Glutamatergic neuron (in vitro differentiated cells): ENCODE measurements at places on chromosomes 4 and X. TPM values are rescaled to one million over a fixed set of nuclear protein-coding genes. Genes with fewer than 3 reads are reported as not detected.

DNA sequence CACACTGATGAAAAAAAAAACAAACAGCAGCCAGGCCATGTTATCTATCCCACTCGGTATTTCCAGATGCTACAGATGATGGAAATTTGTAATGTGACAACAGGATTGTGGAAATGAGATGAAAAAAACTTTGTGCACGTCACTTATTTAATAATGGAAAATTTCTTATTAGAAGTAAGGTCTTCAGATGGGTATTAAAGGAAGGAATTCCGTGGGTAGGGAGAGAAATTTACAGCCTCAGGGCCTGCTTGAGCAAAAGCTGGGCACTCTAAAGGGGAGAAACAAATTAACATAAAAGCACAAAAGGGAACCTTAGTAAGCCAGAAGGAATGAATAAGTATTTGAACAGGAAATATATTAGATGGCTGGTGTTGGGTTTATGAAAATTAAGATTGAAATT, 4.2 kb upstream of the PKD2 start:
- H3K4me1 ChIP-seq = no peaks in the 10 kb centered on the region
- no peak for DNase-seq
- H3K27me3 ChIP-seq = peaks cover 5% of the 10 kb centered on the region
- no peak overlapping the region for H3K27ac ChIP-seq

GRCh38 chr4:72031868-72032608, at the start of gene NPFFR2:
Gene NPFFR2, plus strand, starts transcription at chr4:72032000. Its CDS starts 96,592 bp downstream, at chr4:72128592.
- no peaks in the 10 kb centered on the region for H3K27me3 ChIP-seq
- H3K4me3 ChIP-seq = peak within 1 kb of the TSS; percentile 58
- peak; percentile 40 for DNase-seq
- no peaks in the 10 kb centered on the region for H3K36me3 ChIP-seq
- no peaks in the 10 kb centered on the region for H3K4me1 ChIP-seq
- H3K27ac ChIP-seq = no peak within 1 kb of the TSS

DNA sequence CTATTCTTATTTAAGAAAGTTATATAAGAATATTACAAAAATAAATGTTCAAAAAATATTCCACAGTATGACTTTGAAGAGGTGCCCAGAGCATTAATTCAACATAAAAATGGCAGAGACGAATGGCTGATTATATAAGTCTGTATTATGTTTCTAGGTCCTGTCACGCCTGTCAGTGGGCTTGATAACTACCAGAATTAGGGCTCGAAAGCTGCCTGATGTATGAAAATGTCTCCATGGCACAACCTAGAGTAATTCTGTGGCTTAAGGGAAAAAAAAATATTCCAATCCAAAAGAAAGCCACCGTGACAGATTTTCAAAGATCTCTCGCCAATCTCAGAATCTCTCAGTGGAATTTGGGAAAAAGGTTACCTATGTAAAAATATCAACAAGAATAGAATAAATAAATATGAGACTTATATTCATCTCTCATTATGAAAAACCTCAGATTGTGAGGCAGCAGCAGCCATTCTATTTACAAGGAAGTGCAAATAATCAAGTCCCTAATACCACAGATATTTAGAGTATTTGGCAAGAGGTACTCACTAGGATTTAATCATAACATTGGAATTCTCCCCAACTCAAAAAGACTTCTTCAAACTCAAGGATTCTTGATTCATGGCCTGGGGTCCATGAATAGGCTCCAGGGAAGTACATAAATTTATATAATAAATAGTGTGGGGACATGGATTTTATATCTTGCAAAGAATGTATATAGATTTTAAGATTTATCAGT, 489.1 kb upstream of the INTU start:
- no peaks in the 10 kb centered on the region for H3K36me3 ChIP-seq
- H3K4me3 ChIP-seq = no peak overlapping the region
- no peak overlapping the region for H3K27ac ChIP-seq
- H3K27me3 ChIP-seq = no peaks in the 10 kb centered on the region
- H3K4me1 ChIP-seq = peaks cover 11% of the 10 kb centered on the region
- no peak for DNase-seq

DNA sequence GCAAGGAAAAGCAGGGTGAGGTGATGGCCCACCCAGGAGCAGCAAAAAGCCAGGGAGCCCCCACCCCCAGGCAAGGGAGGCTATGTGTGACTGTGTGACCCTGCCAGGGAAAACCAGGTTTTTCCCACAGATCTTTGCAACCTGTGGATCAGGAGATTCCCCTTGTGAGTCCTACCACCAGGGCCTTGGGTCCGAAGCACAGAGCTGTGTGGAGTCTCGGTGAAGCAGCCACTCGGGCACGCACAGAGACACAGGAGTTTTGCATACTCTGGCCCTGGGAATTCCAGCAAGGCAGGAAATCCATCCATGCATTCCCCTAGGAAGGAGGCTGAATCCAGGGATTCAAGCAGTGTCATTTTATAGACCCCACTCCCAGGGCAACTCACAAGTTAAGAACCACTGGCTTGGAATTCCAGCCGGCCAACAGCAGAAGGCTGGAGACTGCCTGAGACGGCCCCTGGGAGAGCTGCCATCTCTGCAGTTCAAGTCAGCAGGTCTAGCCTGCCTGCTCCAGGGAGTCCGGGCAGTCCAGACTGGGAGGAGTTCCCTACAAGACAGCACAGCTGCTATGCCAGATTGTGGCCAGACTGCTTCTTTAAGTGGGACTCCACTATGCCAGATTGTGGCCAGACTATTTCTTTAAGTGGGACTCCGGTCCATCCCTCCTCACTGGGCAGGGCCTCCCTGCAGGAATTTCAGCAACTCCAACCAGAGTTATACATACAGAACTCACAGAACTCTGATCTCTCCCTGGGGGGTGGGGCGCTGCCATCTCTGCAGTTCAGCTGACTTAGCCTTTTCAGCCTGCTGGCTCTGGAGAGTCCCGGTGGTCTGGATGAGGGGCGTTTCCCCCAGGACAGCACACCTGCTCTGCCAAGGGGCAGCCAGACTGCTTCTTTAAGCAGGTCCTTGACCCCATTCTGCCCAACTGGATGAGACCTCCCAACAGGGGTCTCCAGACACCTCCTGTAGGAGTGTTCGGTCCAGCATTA, 85.1 kb upstream of the ADAD1 start:
- H3K27ac ChIP-seq = peak overlapping the region; percentile 57
- peaks cover 8% of the 10 kb centered on the region for H3K4me1 ChIP-seq

DNA sequence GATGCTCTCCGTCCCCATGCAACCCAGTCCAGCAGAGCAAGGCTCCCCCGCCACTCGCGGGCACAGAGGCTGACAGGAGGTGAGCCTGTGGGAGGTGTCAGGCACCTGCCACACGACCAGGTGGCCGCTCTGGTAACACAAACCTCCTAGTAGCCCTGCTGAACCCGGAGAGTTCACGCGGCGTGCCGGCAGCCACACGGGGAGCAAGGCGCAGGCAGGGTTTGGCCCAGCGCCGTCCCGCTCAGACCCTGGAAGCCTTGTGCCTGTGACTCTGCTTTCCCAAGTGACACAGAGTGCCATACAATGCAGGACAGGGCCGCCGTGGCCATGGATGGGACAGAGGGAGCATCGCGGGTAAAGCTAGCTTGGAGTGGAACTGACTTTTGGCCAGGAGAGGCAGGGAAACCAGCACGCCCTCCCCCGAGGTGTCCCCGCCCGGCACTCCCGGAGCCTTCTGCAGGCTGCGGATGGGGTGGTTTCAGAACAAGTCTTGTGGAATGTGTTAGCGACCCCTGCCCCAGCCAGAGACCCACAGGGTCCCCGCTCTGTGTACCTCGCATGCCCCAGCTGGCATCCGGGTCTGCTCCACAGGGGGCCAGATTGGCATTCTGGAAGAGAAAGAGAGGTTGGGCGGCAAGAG, 44.7 kb upstream of the AFAP1 start:
- no peak overlapping the region for H3K27ac ChIP-seq
- DNase-seq = no peak
- no peak overlapping the region for H3K4me3 ChIP-seq
- H3K27me3 ChIP-seq = peaks cover 4% of the 10 kb centered on the region

- H3K27me3 ChIP-seq = peaks cover 2% of the 10 kb centered on the region
- H3K4me3 ChIP-seq = peak within 1 kb of the TSS; percentile 95
- H3K4me1 ChIP-seq = peaks cover 2% of the 10 kb centered on the region
- no peaks in the 10 kb centered on the region for H3K36me3 ChIP-seq
- DNase-seq = peak; percentile 87
Measured at GRCh38 chr4:102344954-102345794, at the start of gene SLC39A8. Gene SLC39A8, minus strand, starts transcription at chr4:102345482. Its CDS starts 820 bp downstream, at chr4:102344662.

DNA sequence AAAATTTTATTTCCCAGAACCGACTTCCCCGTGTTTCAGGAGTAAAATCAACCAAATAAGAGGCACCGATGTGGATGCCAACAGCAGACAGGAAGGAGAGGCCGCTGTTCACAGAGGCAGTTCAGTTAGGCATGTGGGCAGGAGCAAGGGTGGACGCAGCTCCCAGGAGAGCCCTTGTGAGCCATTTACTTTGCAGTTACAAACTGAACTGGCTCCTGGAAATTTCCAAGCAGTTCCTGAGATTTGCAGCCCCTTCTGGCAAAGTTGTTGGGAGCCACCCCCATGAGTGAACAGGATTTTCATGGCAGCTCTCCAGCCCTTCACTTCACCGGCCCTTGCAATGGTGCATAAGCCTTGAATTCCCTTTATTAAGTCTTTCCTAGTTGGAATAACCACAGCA, 189.1 kb downstream of the AFAP1 start:
- H3K27me3 ChIP-seq = peaks cover 30% of the 10 kb centered on the region
- DNase-seq = no peak
- H3K4me3 ChIP-seq = no peak overlapping the region
- no peak overlapping the region for H3K27ac ChIP-seq
- H3K4me1 ChIP-seq = peaks cover 8% of the 10 kb centered on the region

DNA sequence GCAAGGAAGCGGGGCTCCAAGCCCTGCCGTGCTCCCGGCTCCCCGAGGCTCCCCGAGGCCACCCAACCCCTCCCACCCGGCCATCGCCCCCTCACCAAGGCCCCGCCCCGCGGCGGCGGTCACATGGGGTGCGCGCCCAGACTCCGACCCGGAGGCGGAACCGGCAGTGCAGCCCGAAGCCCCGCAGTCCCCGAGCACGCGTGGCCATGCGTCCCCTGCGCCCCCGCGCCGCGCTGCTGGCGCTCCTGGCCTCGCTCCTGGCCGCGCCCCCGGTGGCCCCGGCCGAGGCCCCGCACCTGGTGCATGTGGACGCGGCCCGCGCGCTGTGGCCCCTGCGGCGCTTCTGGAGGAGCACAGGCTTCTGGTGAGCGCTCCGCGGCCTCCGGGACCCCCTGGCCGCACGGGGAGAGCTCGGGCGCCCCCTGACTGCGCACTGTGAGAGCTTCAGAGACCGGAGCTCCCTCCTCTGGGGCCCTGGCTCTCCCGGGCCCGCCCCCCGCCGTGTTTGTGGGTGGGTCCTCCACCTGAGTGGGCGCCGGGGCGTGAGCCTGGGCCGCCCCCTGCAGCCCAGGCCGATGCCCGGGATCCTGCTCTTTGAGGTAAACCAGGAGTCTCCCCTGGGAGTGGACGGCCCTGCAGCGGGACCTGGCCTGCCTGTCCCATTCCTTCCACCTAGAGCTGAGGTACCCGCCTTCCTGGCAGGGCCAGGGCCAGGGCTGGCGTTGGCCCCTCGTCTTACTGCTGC, at the start of gene IDUA:
Gene IDUA (plus strand): TSS at position 166 of the 745 bp plus-strand sequence. CDS start 41 bp downstream, at position 207.
- peaks cover 5% of the 10 kb centered on the region for H3K27me3 ChIP-seq
- DNase-seq = peak; percentile 76
- H3K36me3 ChIP-seq = no peaks in the 10 kb centered on the region
- peak within 1 kb of the TSS; percentile 48 for H3K27ac ChIP-seq
- peaks cover 20% of the 10 kb centered on the region for H3K4me1 ChIP-seq

GRCh38 chr4:42641656-42642055, 15.2 kb downstream of the ATP8A1 start:
- H3K36me3 ChIP-seq = no peaks in the 10 kb centered on the region
- H3K4me1 ChIP-seq = peaks cover 89% of the 10 kb centered on the region
- peak overlapping the region; percentile 47 for H3K4me3 ChIP-seq
- no peak for DNase-seq

DNA sequence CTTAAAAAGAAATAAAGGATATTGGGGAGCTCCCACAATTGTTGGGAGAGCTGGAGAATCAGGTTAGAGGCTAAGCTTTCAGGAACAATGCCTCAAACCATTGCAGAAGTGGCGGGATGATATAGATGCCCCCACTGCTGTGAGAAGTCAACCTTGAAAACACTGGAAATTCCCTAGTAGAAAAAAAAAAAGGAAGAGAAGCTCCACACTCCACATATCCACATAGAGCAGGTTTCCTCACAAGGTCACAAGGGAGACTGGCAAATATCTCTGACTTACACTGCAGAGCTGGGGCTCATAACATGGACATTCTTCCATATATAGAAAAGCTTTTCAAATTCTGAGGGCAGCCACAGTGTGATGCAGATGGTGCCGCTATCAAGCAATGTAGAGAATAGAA, 22.7 kb upstream of the OGT start:
- H3K4me1 ChIP-seq = no peaks in the 10 kb centered on the region
- no peak overlapping the region for H3K4me3 ChIP-seq
- no peak overlapping the region for H3K27ac ChIP-seq

DNA sequence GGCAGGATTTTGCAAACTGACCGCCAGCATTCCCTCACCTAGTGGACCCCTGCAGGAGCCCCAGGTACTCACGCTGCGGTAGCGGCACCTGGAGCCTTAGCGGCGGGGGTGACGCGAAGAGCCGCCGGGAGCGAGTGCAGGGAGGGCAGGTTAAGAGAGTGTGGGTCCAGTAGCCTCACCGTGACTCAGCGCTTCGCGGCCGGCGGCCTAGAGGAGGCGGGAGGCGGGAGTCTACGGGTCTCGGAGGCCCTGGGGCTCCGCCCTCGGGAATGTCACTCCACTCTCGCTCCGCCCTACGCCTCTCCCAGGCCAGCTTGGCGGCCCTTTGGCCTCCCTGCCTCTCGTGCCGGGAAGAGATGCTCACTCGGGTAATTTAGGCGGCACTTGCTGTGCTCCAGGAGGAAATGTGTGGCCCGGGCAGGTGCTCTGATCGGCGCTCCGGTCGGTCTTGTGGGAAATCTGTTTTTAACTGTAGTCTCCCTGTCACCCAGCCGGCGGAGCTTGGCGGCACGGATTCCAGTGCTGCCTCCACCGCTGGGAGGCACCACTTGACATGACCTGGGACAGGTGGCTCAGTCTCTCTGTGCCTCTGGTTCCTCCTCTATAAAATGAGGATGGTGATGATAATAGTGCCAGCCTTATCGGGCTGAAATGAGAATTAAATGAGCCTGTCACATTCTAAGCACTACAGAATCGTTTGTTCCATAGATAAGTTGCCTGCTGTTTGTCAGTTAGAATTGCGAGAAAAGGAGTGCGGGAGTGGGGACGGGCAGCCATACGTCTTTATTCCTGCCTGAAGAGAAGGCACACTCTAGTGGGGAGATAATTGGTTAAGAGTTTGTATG, at the start of gene PIR:
Gene PIR (minus strand): TSS at position 216 of the 845 bp plus-strand sequence. CDS start 2,076 bp downstream, outside the sequence.
- H3K27me3 ChIP-seq = peaks cover 4% of the 10 kb centered on the region
- peak; percentile 80 for DNase-seq
- no peaks in the 10 kb centered on the region for H3K4me1 ChIP-seq
- H3K27ac ChIP-seq = no peak within 1 kb of the TSS
- H3K36me3 ChIP-seq = no peaks in the 10 kb centered on the region

GRCh38 chrX:39065051-39065871, 264.0 kb downstream of the MID1IP1 start:
- peak overlapping the region; percentile 25 for H3K4me3 ChIP-seq
- H3K27me3 ChIP-seq = peaks cover 3% of the 10 kb centered on the region
- no peak overlapping the region for H3K27ac ChIP-seq
- peaks cover 2% of the 10 kb centered on the region for H3K4me1 ChIP-seq

Gene PABPC5
- total RNA-seq = 9.5 TPM

Gene NEXMIF
- 2.9 TPM for total RNA-seq

Gene IGSF1
- total RNA-seq = 3.0 TPM

Gene POF1B
- total RNA-seq = not detected

Gene CD99
- 31.2 TPM for total RNA-seq

Gene ETDB
- not detected for total RNA-seq

Gene LRIT3
- total RNA-seq = 0.12 TPM
